Hematopoietic multipotent progenitor cell treated with erythropoietin and hydrocortisone succinate and interleukin-3 and kit ligand, for 8 days (in vitro differentiated cells): ENCODE measurements at places on chromosomes 4 and X.

DNA sequence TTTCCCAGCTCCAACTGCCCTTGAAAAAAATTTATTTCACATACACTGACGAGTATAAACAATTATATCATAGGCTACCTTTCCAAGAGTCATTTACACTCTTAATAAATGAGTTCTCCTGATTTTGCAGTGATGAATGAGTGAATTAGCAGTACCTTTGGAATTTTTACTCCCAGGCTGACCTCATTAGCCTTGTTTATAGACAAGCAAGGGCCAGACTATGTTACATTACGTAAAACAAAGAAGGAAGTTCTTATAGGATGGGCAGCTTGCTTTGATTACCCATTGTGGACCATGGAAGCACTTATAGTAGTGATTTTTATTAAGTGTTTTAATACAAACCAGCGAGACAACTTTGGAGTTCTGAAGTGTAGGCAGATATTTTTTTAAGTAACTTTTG lies 112.9 kb upstream of the C1QTNF7 start:
- DNase-seq, result no peak

DNA sequence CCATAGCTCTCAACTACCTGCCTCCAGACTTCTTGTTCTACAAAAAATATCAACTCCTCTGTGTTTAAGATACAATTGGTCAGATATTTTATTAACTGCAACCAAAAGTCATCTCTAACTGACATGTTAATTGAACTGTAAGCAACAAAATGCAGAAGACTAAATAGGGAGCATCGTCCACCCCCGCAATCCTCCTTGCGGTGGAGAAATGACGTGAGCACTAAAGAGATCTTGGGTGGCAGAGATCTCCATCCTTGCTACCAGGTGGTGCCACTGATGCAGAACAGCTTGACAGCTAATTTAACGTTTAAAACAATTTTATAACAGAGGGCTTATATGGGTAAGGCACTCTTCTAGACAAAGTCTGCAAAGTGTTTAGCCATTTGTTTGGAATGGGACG lies 164.4 kb upstream of the FTHL17 start:
- no peak for DNase-seq

GRCh38 chr4:120672558-120673147 lies 249.9 kb downstream of the PRDM5 start:
- no peak for DNase-seq

- DNase-seq, result no peak
Measured at GRCh38 chr4:917466-917865, 14.7 kb downstream of the GAK start.

DNA sequence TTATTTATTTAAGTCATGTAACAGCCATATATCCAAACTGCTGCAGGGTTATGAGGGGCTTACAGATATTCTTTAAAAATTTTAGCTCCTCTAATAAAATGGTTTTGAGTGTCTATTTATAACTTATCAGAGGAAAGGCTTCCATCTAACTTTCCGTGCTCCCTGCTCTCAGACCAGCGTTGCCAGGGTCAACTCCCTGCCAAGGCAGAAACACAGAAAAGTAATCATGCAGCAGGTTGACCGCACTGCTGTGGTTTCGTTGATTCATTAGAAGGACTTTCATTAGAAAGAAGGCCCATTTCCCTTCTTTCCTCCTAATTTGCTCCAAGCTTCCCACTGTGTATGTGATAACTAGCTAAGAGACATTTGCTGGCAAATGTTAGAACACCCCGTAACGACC lies 33.9 kb downstream of the BCLAF3 start:
- no peak for DNase-seq

DNA sequence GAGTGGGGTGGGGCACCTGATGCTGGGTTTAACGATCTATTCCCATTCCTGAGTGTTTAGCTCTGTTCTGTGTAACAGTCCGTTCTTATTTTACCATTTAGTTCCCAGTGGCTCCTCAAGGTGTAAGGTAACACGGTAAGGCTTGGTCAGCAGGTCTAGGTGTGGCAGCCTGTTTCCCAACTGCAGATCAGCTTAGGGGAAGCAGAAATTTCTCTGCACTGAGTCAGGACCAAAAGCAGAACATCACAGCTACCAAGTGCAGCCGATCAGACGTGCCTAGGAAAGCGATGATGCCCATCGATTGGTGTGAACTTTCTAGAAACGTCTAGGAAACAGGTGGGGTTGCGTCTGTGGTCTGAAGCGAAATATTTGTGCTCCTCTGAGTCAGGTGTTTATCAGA lies 240.1 kb downstream of the STIM2 start:
- DNase-seq, result no peak

DNA sequence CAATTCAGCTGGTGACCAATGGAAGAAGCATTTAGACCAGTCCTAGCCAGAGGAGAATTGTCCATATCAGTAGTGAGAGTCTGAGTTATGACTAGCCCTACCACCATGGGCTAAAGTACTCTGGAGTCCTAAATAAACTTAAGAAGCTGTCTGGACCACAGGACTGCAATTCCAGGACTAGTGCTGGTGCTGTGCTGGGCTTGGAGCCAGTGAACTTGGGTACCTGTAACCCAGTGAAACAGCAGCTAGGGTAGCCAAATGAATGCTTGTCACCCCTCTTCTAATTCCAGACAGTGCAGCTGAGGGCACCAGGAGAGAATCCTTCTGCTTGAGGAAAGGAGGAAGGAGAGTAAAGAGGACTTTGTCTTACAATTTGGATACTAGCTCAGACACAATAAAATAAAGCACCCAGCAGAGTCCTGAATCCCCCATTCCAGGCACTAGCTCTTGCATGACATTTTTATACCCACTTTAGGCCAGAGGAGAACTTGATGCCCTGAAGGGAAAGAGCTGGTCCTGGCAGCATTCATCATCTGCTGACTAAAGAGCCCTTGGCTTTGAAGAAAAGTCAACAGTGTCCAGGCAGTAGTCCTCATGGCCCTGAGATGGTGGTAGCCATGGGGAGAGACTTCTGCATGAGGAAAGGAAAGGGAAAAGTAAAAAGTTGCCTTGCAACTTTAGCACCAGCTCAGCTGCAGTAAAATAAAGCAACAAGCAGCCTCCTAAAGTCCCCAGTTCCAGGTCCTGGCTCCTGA lies 2675.7 kb downstream of the PCDH7 start:
- DNase-seq, result no peak

- no peak for DNase-seq
Measured at GRCh38 chrX:111041018-111041462, 55.0 kb upstream of the PAK3 start.

DNA sequence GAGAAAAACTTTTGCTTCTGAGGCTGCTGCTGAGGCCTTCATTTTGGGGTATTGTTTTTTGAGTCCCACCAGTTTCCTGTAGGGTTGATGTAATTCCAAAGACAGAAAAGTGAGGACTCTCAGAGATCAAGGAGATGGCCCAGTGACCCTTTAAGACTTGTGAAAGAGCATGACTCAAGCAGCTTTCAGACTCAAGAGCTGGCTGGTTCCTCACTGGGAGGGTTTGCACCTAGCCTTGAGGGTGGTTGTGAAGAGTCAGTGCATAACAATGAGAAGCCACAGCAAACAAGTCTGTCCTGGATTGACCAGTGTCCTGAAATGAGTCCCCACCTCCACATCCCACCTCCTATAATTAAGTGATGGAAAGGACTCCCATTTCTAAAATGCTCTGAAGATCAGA lies 89.2 kb downstream of the NHS start:
- no peak for DNase-seq

DNA sequence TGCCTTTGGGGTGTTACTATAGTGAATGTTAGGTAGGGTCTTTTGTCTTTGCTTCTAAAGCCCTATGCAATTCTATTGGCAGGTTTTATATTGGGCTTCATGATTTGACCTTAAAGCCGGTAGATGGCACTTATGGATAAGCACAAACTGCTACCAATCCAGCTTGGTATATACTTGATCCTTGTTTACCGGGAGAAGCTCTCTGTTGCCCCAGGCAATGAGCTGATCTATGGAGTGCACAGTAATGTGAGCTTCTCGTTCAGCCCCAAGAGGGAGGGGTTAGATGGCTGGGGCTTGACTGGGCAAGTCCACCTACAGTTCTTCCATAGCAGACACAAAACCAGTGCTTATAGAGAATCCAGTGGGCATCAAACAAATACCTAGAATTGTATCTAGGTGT lies 287.2 kb upstream of the CT83 start:
- no peak for DNase-seq

DNA sequence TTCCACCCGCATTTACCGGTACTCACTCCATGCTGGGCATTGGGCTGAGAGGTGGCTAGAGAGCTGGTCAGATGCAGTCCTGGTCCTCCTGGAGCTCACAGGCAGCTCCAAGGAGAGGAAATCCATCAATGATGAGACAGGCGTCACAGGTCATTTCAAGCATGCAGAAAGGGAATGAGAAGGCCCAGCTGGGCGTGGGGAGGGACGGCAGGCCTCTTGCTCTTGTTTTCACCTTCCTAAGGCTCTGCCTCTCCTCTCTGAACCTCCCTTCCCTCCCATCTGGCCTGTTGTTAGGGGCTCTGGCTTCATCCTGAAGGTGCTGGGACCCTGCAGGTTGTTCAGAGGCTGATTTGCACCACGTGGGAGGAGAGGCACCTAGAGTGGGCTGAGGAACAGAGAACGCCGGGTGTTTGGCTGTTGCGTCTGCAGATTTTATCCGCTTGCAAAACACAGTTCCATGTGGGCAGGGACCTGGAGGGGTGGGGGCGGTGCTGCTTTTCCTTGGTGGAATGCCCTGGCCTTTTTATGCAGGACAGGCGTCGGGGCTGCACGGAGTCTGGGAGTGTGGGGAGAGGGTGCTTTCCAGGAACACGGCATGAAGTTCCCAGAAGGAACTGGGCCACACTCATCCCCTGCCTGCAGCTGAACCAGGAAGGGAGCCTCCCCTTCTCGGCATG lies 81.5 kb upstream of the PSAPL1 start:
- DNase-seq, result no peak

GRCh38 chrX:113539599-113540356 lies 699.1 kb upstream of the AMOT start:
- no peak for DNase-seq

GRCh38 chrX:110108381-110108821 lies 105.5 kb downstream of the TMEM164 start:
- DNase-seq, result peak; percentile 26

DNA sequence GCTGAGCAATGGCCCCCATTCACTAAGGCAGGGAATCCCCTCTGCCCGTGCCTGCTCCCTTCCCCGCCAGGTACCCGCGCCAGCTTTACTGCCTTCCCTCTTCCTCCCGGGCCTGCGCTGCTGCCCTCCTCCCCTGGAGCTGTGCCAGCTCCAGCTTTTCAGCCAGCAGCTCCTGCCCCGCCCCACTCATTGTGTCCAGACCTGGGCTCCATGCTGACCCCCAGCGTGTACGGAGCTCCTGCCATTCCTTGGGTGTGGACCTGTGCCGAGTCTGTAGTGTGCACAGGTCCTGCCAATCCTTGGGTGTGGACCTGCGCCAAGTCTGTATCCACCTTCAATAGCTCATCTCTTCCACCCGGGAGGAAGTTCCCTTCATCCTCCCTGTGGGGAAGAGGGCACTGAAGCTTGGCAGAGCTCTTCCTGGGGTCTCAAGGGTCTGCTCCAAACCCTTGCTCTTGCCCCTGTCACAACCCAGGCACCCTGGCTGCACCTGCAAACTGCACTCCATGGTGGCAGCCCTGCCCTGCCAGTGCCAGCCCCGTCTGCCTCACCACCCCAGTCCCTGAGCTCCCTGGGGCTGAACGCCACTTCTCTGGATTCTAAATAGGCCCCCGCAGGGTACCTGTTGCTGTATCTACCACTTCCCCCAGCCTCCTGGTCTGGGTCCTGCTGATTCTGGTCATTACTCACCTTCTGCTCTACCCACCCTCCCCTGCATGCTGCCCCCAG lies 63.9 kb downstream of the TRMT44 start:
- no peak for DNase-seq
